ENCODE measurements at places on chromosomes 4 and X.

DNA sequence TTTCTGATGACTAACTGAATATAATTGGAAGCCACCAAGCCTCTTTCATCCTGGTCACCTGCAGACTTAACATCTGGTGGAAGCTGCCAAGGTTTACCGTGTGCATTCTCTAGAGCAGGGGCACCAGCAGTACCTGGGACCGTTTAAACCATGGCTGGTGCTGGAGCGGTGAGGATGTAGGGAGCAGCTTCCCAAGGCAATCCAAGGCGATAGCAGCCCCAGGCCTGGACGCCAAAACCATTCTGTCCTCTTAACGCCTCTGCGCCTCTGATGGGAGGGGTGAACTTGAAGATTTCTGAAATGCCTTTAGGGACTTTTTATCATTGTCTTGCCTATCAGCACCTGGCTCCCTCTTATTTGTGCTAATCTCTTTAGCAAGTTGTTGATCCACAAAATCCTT, 37.3 kb upstream of the SPANXN2 start:
- DNase-seq = no peak

DNA sequence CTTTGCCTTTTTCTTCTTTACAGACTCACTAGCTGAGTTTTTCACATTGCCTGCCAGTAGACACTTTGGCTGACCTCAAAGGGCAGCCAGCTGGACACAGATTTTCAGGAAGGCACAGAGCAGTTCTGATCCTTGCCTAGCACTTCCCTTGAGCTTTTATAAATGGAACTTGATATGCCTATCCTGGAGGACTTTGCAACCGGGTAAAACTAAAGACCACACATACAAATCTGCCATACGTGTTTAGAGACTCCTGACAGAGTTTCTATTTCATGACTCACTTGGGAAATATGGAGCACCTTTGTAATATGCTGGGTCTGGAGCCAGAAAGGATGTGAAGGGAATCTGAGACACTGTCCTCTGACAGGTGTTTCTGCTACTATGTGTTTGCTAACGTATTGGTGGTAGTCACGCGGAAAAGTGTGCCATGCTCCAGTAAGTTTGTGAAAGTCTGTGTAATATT, 56.7 kb upstream of the RASSF6 start:
- DNase-seq = no peak

DNA sequence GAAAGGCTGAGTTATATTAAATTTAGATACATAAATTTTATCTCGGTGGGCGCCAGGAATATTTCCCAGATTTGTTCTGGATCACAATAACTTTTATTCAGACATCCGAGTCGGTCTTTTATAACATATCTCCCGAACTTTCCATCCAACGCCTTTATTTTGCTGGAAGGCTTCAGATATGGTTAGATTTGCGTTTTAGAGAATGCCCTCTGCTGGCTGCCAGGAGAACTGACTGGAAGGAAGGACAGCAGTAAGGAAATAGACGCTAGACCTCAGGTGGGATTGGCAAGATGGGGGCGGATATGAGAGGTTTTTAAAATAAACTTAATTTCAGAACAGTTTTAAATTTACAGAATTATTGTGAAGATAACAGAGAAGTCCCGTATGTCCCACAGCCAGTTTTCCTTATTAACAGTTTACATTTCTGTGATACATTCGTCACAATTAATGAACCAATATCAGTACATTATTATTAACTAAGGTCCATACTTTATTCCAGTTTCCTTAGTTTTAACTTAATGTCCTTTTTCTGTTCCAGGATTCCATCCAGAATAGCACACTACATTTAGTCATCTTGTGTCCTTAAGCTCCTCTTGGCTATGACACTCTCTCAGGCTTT, 4.6 kb upstream of the KANTR start:
- no peak for DNase-seq

- no peak for DNase-seq
Measured at GRCh38 chr4:146437778-146438177, 84.0 kb downstream of the SLC10A7 start.

GRCh38 chr4:145498430-145498829, 16.8 kb downstream of the SMAD1 start:
- no peak for DNase-seq

DNA sequence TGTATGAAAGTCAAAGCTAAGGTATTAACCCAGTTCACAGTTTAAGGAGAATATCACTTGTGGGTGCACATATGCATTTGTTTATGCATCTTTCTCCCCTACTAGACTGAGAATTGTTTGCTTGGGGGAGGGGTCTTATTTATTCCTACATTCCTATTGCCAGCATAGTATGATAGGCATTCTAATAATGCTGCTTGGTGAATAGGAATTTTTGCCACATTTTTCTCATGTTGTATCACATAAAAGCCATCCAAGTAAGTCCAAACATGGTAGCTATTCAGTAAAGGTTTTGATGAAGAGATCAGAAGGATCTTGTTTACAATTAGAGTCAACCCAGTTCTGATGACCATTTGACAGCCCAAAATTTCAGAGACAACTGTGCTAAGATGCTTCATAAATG, 48.6 kb downstream of the ASB9 start:
- no peak for DNase-seq

- DNase-seq = no peak
Measured at GRCh38 chr4:129926936-129927335, 831.0 kb downstream of the C4orf33 start.

Data from stimulated activated CD8-positive, alpha-beta memory T cell treated with anti-CD3 and anti-CD28 coated beads, Interleukin-2, amount 100 ng/mL, for 1 hour (primary cell).